ENCODE measurements at places on chromosomes 4 and X.

GRCh38 chr4:39335566-39335965, 30.6 kb downstream of the RFC1 start:
- DNase-seq: no peak

DNA sequence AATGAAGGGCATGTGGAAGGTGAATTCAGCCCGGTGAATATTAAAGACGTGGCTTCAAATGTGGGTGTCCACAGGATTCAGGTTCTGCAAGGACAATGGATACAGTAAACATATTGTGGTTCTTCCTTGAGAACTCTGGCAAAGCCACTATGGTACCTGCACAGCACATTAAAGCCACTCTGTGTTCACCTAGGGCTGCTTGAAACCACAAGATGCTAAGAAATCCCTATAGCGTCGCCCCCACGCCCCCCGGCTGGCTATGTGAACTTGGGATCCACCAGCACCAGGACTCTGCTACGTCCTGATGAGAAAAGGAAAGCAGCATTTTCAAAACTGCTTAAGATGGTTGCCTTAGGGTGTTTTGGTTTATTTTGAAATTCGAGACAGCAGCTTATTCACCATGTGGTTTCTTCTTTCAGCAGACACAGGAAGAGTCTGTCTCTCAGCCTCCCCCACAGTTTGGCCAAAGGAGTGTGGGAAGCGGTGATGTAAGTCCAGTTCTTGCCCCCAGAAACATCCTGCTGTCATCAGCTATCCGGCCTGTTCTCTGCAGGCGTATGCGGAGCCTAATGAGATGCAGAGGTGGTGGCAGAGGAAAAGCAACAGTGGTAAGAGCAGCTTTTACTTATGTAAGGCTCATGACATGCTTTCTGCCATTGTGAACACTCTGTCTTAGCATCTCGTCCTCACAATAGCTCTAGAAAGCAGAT, 111.5 kb downstream of the AFAP1 start:
- DNase-seq: peak; percentile 86

GRCh38 chr4:86280246-86280645, 79.6 kb downstream of the MAPK10 start:
- DNase-seq: no peak

- no peak for DNase-seq
Measured at GRCh38 chr4:1183985-1184773, 11.8 kb upstream of the SPON2 start.

DNA sequence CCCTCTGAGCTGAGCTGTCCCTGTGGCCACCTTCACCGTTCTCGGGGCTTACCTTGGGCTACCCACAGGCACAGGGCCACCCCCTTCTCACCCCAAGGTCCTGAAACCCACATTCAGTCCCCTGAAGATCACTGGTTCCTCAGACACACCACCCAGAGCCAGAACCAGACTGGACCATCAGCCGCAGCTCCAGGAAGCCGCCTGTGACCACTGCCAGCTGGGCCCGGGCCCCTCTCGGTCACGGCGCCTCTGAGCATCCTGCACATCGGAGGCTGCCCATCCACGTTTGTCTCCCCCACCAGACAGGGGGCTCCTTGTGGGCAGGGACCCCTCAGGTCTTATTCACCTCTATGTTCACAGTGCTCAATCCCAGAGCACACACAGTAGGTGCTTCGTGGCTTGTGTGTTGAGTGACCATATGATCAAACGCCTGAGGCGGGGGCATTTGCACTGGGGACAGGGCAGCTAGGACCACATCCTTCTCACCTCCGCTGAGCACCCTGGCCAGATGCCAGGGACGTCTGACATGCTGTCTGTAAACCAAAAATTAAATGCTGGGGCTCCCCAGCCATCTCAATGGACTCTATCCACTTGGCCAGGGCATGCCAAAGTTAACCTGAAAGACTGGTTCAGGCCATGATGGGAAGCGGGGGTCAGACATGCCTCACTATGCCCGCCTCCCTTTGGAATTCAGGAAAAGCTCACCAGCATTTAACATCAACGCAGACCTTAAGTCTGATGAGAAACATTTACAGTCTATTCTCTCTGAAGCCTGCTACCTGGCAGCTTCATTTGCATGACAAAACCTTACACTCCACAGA, 109.4 kb upstream of the AFAP1 start:
- no peak for DNase-seq

DNA sequence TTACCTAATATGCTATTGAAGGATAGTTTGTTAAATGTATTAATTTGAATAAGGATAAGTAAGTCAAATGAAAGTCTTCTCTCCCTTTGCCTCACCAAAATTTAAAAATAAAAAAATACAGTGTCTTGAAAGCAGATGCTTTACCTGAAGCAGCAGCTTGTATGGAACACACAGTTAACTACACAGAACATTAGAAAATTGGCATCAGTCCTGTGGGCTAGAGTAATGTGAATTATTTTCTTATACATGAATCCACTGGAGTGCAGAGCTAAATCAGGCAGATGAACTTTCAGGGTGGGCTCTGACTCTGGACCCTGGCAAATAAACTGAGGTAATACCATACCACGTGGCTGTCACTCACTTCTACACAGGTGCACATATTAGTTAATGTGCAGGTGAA, 348.0 kb downstream of the FSTL5 start:
- DNase-seq: no peak
